Activated T-cell treated with anti-CD3 and anti-CD28 coated beads for 48 hours (primary cell): ENCODE measurements at places on chromosomes 1 and 21.

GRCh38 chr21:43921571-43921978 lies 56.6 kb downstream of the AGPAT3 start:
- no peak for DNase-seq

DNA sequence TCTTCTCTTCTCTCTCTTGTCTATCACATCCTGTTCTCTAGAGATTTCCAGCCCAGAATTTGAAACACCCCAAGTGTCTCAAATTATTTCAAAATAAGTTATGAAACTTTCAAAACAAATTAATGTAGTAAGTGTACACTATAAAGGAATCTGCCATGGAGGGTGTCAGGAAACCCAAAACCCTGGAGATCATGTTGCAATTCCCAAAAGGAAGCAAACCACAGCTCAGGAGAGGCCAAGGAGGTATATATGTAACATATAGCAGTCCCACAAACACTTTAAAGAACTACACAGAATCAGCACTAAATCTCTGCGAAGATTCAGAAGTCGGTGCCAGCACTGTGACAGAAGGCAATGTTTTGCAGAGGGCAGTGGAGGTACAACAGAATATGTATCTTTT lies 26.6 kb downstream of the PTPN14 start:
- DNase-seq: no peak

DNA sequence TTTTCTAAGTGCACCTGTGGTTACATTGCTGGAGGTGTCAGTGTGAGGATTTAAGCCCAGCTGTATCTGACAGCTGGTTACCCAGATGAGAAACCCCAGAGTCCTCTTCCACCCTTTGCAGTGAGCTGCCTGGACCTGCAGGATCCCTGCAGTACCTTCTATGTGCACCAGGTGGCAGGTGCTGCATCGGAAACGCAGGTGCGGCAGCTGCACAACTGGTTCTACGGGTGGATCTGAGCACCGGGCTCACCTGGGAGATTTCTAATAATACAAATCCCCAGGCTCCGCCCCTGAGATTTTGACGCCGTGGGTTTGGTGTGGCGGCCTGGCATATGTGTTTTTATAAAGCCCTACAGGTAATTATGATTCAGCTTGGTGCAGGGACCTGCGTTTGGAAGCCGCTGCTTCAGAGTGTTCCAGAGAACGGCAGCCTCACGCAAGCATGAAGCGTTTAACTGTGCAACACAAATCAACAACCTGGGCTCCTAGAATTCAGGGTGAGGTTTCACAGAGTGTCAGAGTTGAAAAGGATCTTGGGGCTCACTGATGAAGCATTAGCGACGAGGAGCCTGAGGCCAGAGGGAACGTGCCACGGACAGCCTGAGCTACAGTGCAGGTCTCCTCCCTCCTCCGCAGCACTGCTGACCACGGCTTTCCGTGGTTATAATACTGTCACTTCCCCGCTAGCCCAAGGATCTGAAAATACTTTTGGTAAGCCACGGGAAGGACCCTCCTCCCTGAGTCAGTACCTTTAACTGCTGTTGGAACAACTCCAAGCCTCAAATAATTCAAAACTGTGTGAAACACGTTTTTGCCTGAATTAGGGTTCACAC lies 96.7 kb upstream of the TRABD2B start:
- DNase-seq: peak; percentile 67

- DNase-seq: no peak
Observed at GRCh38 chr1:3366126-3367051, 88.1 kb upstream of the ARHGEF16 start.

DNA sequence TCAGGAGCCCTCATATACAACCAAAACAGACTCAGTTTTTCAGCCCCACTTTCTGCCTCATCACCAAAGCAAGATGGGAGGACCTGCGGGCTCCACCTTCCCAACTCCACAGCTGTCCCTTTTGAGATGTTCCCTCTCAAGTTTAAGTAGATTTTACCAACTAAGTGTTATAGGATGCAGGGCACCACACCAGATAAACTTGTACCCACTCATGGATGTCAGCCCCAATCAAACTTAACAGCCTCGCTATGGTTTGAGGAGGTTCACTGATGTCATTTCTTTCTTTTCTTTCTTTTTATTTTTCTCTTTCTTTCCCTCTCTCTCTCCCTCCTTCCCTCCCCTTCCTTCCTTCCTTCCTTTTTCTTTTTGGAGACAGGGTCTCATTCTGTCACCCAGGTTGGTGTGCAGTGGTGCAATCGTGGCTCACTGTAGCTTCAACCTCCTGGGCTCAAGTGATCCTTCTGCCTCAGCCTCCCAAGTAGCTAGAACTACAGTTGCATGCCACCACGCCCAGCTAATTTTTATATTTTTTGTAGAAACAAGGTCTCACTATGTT lies 13.4 kb downstream of the CD58 start:
- DNase-seq: no peak

GRCh38 chr1:27650539-27651175 lies 15.7 kb upstream of the FGR start:
- no peak for DNase-seq

DNA sequence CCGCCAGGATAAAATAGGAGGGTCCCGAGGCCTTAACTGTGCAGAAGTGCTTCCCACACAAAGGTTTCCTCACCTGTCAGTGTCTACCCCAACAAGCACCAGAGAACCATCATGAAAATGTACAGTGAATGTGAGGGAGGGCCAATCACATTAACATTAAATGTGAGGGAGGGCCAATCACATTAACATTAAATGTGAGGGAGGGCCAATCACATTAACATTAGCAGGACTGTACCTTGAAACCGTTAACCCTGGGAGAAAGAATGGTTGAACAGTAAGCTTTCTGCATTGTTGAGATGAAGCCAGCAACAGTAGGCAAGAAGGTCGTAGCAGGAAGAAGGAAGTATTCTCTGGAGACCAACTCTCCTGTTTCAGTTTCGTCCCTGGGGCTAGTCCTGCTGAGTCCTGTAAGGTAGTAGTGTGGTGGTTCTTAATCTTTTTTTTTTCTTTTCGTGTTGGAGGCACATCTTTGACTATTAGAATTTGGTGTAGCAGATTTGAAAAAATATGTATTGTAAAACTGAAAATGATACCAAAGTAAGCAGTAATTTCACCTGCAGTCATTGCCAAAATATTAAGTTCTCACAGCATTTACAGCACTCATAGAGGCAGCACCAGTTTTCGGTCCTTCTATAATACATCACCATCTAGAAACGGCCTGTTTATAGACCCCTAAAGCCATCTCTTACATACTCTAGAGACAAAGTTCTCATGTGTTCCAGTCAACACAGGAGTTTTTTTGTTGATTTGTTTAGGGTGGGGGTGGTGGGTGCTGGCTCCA lies 98.6 kb upstream of the PPP2R5A start:
- no peak for DNase-seq

GRCh38 chr1:94755675-94756074 lies 64.5 kb upstream of the SLC44A3 start:
- DNase-seq: no peak

DNA sequence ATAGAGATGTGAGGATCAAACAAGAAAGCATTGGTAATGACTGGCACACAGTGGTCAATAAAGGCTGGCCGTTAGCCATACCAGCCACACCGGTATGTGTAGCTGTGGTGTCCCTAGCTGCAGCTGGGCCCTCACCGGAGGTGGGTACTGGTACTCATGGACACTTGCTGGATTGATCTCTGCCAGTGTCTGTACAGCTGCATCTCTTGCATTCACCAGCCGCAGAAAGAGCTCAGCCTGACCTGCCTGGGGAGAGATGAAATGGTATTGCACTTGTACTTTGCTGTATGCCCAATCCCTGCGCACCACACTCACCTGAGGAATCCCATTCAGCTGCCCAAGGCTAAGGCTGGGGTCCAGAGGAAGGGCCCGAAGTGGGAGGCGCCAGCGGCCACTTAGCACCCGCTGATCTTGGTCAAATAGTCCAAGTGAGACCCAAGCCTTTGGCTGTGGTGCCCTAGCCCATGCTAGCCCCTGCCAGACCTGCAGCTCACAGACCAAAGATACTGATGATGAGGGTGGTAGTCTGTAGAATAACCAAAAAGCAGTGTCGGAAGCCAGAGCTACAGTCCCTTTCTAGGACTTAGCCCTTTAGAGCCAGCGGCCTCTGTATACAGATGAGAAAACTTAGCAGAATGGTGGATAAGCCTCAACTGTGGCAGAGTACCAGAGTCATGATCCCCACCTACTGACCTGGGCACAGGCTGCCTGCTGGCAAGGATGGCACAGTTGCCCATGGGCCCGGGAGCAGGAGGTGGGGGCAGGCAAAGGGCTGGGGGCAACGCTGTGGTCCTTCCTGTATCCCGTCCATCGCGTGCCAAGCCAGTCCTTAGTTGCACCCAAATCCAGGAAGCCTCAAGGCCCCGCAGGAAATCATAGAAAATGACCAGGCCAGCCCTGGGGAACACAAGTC lies 3.0 kb downstream of the CCDC17 start:
- DNase-seq: no peak

DNA sequence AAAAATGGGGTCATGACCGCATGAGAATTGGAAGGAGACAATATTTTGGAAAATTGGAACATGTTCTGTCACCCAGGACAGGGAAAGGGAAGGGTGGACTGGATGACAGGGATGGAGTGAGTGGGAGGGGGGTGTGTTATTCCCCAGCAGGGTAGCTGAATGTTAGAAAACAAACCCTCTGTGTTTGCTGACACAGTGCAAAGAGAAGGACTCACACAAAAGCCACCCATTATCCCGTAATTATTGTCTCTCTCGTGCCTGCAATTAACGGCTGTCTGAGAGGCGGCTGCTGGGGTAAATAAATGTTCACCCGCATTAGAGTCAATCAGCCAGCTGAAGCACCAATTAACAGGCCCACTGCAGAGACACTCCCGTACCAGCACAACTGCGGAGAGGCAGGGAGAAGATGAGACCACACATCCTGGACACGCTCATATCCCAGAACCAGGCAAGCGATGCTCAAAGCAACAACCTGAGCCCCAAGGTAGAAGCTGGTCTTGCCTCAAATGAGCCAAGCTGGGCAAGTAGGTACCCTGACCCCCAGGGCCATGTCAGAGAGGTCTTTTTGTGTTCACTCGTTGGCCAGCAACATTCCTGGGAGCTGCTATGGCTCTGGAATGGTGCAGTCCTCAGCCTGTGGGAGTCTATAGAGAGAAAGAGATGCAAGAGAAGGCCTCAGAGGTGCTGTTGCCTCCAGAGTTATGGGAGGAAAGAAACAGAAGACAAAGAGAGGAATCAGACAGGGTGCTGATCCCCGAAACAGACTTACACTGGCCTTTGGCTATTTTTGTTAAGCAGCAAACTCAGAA lies 19.4 kb downstream of the PLEKHA6 start:
- no peak for DNase-seq

- DNase-seq: no peak
Observed at GRCh38 chr1:84267476-84267875, 34.0 kb upstream of the SAMD13 start.

- no peak for DNase-seq
Observed at GRCh38 chr21:45573452-45574035, 31.3 kb upstream of the SLC19A1 start.

- DNase-seq: no peak
Observed at GRCh38 chr1:104380003-104380402, 630.3 kb downstream of the AMY1C start.
